Activated CD4-positive, CD25-positive, alpha-beta regulatory T cell (primary cell): ENCODE measurements at places on chromosomes 6 and 20.

GRCh38 chr6:89954721-89955148 lies 60.5 kb downstream of the GJA10 start:
- DNase-seq = no peak

- no peak for DNase-seq
These were observed 8.3 kb upstream of the ZNF318 start for GRCh38 chr6:43377710-43378229.

DNA sequence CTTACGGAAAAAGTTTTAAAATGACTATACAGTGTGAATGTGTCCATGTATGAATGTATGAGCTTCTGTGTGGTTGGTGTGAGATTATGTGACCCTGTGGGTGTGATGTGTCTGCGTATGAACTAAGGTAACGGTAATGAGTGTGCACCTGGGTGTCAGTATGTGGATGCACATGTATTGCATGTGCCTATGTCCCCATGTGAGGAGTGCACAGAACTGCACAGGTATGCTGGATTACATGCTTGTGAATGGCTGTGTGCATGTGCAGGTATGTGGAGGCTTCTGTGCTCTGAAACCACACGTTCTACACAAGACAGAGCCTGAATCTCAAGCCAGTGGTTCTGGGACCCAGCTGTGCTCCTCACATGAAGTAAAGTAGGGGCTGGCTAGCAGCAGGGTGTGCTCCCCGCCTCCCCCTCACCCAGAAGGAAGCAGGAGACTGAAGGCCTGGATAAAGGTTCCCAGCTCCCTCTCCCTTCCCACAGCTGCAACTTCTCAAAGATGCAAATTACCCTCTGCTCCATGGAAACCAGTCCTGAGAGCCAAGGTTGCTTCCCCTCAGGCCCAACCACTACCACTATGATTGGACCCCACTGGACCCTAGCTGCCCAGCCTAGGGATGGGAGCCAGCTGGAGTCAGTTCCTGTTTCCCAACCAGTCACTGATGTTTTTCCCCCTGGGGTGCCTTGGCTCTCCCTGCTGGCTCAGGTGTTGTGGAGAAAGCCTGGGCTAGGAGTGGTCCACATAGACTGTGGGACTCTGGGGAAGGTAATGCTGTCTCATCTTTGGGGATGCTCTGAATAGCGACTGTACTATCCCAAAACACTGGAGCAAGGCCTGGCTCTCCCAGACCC lies 24.8 kb upstream of the SPDEF start:
- no peak for DNase-seq

GRCh38 chr6:95815389-95816056 lies 200.3 kb upstream of the FUT9 start:
- DNase-seq = no peak

DNA sequence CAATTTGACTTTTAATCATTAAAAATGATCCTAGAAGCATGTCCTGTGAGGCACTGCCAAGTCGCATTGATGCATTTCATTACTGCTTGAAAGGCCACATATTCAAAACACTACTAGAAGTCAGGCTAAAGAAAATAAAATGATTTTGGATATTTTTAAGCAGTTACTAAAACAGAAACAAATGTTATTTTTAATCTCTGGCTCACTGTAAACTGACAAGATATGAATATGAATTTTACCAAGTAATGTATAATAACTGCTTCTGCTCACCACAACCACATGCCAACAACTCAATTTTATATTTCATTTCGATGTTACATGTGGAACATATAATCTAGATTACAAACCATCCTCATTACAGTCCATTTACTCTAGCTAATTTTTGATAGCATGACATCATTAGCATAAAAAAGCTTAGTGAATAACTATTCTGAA lies 90.6 kb downstream of the ATXN1 start:
- DNase-seq = no peak

- no peak for DNase-seq
These were observed 39.3 kb downstream of the GFOD1 start for GRCh38 chr6:13447949-13448724.

GRCh38 chr20:57104651-57105204 lies 161.7 kb downstream of the BMP7 start:
- DNase-seq = no peak

DNA sequence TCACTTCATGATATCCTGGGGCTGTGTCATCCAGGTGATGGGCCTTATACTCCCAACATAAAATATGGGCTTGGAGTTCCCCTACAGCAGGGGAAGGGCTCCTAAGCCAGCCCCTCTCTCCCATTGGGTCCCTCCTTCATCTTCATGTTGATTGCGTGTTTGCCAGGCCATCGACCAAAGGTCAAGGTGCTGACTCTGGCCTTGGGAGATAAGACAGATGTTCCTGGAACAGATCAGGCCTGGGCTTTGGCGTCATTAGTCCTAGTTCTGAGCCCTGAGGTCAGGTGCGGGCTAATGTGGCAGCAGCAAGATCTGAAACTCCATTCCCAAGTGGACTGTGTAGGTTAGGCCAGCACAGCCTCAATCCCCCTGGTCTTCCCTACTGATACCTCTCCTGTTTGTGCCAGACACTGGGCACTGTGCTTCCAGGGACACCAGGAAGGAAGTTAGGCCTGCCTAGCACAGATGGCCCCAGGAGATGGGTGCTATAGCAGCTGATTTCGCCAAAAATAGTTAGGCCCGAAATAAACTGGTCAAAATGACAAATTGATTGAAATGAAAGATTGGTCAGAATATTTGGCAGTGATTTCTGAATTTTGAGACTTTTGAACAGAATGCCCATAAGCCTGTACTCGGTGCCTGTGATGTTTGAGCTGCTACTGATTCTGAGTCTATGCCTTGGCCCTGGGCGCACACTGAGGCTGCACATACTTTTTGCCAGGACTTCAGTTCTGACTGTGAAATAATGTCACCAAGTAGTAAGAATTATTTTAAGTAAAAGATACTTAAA lies 28.8 kb downstream of the EPB41L1 start:
- no peak for DNase-seq

GRCh38 chr20:33337531-33338165 lies 54.6 kb downstream of the BPIFB1 start:
- no peak for DNase-seq

DNA sequence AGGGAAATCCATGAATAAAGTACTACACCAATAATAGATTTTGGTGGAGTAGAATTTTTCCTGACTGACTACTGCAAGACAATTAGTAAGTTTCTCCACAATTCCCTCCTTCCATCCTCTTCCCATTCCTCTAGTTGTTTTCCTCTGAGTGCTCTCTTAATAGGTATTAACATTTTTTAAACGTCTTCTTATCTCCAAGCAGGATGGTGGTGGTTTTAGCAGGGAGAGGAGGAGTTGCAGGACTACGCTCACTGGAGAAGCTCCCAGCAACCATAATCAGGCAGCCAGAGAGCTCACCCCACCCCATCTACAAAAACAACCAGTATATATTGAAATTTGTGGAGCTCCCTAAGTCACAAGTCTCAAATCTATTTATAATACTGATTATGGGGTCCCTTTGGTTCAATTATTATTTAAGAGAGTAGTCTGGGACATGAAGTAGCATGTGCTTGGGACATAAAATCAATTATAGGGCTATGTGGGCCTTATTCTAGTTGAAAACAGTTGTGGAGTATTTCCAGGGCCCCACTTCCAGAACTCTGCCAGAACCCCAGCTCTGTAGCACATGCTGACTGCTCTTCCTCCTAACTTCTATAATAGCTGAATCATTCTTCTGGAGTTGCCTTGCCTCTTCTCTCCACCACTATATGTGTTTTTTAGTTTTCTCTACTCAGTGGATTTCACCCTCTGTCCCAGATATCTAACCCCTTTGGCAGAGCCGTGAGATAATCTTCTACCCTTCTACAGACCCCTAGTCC lies 49.8 kb downstream of the MYB start:
- no peak for DNase-seq

- DNase-seq = no peak
These were observed 67.2 kb downstream of the B4GALT5 start for GRCh38 chr20:49646528-49646927.

DNA sequence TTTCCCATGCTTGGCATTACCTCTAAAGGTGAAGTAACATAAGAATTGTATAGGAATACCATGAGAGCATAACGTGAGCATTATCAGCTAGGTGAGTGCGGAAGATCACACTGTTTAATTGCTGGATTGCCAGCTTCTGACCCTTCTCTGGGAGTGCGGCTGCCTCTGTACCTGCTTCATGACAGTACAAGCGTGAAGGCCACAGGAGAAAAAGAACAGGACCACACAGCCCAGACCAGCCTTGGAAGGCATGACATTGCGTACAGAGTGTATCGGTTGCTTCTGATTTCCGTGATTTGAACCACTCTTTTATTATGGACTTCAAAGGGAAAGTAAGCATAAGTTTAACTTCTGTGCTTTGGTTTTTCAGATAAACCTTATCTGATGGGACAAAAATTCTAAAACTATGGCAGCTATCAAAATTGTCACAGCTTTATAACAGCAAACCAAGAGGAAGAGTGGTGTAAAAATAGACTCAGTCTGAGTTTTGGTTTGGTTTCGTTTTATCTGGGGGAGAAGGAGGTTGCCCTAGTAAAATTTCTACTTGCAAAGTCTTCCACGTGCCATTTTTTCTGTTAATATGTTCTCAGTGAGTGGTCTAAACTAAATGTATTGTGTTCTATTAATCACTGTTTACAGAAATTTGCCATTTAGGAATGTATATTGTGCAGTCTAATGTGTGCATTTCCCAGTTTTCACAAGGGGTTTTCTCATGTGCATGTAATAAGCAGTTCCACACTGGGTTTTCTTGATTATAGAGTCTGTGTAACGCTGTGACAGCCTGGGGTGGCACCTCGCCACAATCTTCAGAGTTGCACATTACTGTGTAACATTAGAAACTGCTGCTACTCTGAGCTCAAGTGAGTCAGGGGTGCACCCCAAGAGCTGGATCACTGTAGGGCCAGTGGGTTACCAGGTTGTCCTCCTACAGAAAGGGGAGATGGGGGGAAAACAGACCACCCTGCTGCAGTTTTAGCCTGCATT lies 97.3 kb downstream of the RPP40 start:
- DNase-seq = no peak

DNA sequence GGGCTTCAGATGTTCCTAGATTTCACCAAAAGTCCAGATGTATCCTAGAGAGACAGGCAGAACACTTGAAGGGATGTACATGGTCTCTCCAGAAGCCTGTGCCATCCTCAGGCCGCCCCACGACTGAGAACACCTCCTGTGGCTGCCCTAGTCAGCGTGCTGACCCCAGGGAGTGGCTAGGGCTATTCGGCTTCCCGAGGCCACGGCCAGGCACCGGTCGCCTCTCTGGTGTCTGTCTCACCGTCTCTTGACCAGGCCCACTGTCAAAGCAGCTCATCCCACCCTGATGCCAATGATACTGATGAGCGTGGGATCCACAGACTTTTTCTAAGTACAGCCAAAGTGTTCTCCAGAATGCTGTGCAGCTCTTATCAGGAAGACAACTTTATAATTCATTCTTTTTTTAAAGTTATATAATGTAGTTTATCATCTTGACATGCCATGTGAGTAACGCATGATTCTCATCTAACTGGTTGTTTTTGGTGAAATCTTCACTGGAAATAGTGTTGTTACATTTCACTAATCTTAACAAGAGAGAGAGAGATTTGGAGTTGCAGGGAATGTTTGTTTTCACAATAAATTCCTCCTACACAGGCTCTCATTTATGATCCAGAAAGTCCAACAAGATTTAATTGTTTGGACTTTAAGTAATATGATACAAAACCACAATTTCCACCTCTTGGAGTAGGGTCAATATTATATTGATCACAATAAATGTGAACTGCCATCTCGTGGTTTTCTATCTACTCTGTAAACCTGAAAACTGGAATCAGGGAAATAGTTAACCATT lies 41.7 kb upstream of the KLHL31 start:
- no peak for DNase-seq

GRCh38 chr6:71478834-71479541 lies 190.4 kb downstream of the OGFRL1 start:
- DNase-seq = no peak

DNA sequence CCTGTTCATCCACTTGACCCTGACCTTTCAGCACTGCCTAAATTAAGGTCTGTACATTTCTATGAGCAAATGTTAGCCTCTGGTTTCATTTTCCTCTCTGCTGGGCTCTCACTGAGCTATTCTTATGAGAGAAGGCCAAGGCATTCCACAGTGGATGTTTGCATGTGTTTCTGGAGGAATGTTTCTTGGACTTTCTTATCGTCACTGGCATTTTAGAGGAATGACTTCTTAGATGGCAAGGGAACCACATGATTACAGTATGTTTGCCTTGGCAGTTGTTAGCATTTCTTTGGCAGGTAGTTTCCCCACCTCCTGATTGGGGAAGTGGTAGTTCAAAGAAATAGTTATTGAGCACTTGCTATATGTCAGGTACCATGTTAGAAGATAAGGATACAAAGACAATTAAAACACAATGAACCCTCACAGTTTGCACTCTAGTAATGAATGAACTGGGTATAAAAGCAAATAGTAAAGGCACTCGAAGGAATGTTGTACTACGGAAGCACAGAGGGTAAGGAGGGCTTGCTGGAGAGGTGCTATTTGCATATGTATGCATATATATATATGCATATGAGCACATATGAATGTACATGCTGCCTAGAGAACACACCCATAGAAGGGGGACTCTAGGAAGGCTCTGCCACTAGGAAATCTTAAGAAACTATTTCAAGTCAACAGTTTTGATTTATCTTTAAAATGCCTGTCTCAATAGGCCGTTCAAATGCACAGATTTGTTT lies 307.4 kb downstream of the EYA4 start:
- no peak for DNase-seq

- DNase-seq = no peak
These were observed 91.2 kb upstream of the TMEM181 start for GRCh38 chr6:158468666-158469065.

GRCh38 chr6:148711833-148712654 lies 34.8 kb upstream of the UST start:
- no peak for DNase-seq

DNA sequence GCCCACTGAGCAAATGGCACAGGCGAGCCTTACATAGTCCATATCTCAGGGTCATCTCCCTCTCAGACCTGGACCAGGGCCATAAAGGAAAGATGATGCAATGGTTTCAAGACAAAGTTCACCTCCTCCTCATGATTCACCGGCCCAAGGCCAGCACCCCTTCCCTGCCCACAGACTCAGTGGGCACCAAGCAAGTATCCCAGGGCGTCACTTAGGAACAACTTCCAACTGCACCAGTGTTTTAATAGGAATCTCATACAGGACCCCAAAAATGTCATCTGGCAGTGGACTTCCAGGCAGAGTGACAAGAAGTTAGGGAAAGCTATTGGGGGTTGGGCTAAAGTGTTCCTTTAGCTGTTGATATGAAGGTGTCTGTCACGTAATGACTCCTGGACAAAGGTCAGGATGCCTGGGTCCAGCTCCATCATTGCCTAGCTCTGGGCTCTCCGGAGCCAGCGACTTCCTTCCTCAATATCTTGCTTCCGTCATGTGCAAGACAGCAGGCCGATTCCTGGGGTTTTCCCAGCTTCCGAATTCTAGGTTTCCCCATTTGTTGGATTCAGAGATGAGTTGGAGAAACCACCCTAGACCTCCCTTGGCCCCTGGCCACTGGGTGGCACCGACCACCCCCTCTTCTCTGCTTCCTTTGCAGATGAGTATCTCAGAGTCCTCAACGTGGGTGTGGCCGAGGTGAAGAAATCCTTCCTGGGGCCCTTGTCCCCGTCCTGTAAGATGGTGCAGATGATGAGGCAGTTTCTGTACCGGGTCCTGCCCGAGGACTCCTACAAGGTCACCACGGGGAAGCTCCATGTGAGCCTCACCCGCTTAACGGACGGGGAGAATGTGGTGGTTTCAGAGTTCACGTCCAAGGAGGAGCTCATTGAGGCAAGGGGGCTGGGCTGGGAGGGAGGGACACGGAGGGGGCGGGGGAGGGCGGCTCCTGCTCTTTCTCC lies 21.1 kb downstream of the PNPLA1 start:
- DNase-seq = no peak

GRCh38 chr6:62528894-62529526 lies 243.0 kb upstream of the KHDRBS2 start:
- DNase-seq = no peak
